ENCODE measurements at places on chromosomes 7 and 10.

GRCh38 chr10:938941-939678, 7.6 kb upstream of the LARP4B start:
- DNase-seq = no peak

- no peak for DNase-seq
Measured at GRCh38 chr7:149257146-149257545, 4.8 kb upstream of the ZNF783 start.

DNA sequence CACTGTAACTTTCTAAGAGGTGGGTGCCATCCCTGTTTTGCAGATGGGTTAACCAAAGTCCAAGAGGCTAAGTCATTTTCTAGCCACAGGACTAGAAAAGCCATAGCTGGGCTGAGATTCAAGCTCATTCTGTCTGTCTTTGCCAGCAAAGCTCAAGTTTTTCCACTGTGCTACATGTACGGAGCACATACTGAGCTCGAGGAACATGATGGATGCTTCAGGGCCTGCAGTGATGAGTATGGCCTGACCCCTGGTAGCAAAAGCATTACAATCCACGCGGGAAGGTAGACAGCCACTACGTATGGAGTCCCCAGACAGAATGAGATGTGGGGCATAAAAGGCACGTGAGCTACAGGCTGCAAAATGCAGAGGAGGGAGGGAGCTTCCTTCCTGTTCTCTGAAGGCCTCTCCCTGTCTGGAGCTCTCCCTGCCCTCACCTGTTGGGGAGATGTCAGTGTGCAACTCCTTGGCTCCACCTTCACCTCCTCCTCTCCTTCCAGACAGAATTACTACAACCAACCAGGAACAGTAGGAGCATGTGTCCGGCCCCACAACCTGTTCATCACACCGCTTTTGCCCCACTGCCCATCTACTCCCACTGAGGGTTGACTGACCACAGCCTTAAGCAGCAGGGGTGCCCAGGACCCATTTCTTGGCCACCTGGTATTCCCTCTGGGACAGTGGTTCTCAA, 16.4 kb downstream of the ITPRIP start:
- no peak for DNase-seq

DNA sequence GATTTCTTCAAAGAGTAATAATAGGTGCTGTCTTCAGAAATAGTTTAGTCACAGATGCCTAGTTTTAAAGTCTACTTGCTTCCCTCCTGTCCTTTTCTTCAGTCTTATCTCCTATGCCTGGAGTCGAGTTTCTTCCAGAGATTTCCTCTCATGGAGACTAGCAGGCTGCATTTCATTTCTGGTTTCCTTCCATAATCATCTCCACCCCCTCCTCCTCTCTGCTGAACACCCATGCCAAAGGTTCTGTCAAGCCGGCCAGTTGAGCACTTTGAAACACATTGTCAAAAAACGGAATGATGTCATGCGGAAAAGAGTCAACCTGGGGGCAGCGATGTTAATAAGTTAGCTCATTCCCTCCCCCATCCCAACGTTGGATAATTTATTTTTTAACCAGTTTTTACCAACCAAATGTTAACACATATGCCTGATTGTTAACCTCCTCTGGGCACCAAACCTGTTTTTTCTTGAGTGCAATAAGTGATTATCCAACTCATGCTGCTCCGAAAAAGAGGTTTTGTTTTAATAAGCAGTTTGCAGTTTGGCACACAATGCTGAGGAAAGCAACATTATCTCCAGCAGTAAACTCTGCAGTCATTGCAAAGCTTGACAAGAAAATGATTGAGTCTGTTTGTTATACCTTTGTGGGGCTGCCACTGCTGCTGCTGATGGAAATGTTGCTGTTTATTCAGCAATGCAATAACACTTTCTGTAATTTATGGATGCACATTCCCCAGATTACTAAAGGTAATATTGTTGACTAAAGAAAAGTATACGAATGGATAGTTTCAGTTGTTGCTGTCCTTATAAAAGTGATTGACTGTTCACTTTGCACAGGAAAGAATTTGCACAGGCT, 161.6 kb downstream of the LRMDA start:
- no peak for DNase-seq

DNA sequence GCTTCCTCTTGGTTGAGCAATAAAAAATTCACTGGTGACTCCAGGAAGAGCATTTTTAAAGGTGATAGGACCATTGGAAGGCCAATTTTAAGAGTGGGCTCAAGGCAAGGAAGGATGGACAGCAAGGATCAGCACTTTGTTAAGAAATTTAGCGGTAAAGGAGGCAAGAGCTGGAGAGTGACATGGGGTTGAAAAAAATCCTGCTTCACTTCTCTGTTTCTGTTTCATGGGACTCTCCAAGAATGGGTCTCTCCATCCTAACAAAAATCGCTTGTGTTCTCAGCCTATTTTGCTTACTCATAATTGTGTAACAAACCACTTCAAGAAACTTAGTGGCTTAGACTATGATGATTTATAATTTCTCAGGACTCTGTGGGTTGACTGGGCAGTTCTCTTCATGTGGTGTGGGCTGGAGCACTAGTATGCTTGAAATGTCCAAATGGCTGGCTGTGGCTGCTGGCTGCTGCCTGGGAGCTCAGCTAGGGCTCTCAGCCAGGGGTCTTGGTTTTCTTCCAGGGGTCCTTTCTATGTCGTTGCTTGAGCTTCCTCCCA, 59.8 kb upstream of the ZNRF2 start:
- peak; percentile 41 for DNase-seq

GRCh38 chr7:48040944-48041652, 5.8 kb downstream of the C7orf57 start:
- no peak for DNase-seq

- DNase-seq = no peak
Measured at GRCh38 chr7:102004229-102004628, 186.8 kb downstream of the CUX1 start.

All from GM06990 (cell line).